ENCODE measurements at places on chromosomes 12 and 14. TPM values are rescaled to one million over a fixed set of nuclear protein-coding genes. Genes with fewer than 3 reads are reported as not detected.

DNA sequence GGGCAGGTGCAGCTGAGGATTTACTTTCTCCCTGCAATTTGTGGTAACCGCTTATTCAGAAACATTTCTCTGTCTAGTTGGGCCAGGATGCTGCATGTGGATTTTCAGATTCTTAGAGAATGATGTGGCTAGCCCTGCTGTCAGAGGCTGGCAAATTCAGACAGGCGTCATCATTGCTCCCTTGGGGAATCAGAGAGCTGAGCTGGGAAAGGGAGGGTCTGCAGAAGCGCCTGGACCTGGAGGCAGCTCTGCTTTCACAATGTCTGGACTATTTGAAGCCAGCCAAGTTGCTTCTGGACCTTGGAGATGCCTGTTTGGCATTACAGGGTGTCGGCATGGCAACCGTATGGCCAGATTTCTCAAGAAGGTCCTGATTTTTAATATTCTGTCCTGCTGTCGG lies 3.4 kb downstream of the GALNT16 start:
- no peak for DNase-seq

DNA sequence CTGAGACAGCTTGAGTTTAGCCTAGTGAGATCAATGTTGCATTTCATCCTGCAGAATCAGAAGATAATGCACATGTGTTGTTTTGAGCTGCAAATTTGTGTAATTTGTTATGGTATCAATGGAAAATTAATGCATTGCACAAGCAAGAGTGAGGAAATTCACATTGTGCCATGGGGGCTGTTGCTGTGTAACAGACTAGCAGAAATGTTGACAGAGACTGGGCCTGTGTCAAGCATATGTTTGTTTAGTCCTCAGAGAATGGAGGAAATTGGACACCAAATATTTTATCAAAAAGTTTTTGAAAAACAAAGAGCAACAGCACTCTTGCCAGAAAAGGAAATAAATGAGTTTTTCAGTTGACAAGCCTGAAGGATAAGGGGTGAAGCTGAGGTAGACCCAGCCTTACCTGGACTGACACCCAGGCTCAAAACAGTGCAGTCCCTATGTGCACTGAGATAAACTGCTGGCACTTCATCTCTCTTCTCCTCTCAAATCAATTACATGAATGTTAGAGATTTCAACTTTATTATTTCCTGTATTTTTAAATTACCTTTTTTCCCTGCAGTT lies 1150.0 kb downstream of the FSCB start:
- no peak for DNase-seq

DNA sequence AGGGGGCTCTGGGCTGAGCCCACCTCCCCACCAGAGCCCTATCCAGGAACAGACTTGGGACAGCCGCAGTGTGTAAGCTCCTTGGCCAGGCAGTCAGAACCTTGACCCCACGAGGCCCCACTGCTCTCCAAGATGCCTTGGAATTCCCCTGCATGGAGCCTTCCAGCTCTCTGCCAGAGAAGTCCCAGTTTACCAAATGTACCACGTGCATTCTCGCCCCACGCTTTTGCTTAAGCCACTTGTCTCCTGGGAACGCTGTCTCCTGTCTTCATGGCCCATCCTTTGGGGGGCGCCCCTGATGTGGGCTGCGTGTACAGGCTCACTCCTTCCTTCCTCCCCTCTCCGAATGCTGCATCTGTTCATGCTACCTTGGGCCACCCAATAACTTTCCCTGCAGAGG lies 7.9 kb downstream of the FAIM2 start:
- DNase-seq: no peak

Gene DPPA3
- polyA plus RNA-seq: not detected

Gene C1QL4
- 0.06 TPM for polyA plus RNA-seq

Data from forelimb muscle (tissue), 1 donor.